ENCODE measurements at places on chromosomes 3 and 15.

DNA sequence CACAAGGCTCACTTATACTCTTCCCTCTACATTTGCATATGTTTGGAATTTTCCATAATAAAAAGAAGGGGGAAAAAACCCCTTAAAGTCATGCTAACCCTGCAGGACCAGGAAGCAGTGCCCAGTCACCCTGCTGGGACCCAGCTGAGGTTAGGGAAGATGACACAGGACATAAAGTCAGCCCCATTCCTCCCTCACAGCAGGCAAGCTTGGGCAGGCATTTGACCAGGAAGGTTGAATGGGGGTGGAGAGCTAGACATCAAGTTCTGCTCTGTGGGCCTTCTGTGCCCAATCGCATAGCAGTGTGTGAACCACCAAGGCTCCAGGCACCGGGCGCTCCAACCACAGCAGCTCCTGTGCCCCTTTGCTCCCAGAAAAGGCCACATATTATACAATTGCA lies 7.1 kb upstream of the HDAC11 start:
- H3K4me1 ChIP-seq: no peaks in the 10 kb centered on the region
- H3K4me3 ChIP-seq: no peak overlapping the region
- H3K27ac ChIP-seq: no peak overlapping the region
- no peak for DNase-seq
- peaks cover 12% of the 10 kb centered on the region for H3K27me3 ChIP-seq

DNA sequence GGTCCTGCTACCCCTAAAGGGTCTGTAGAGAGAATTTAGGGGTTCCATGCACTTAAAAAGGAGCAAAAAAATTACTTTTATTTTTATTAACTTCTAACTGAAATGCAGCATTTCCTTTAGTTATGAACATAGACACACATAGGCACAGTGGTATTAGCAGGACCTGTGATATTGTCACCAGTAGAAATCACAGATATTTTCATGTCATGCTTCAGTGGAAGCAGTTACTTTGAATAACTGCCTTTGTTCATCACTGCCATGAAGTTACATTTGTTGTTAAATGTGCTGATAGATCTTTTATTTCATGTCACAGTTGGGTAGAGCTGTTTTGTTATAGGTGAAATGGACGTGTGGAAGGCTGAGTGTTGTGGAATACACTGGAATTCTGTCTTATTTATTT lies 37.4 kb downstream of the TRAK1 start:
- peaks cover 14% of the 10 kb centered on the region for H3K4me1 ChIP-seq
- H3K4me3 ChIP-seq: no peak overlapping the region
- H3K36me3 ChIP-seq: peaks cover 18% of the 10 kb centered on the region
- H3K27me3 ChIP-seq: no peaks in the 10 kb centered on the region
- H3K27ac ChIP-seq: no peak overlapping the region

DNA sequence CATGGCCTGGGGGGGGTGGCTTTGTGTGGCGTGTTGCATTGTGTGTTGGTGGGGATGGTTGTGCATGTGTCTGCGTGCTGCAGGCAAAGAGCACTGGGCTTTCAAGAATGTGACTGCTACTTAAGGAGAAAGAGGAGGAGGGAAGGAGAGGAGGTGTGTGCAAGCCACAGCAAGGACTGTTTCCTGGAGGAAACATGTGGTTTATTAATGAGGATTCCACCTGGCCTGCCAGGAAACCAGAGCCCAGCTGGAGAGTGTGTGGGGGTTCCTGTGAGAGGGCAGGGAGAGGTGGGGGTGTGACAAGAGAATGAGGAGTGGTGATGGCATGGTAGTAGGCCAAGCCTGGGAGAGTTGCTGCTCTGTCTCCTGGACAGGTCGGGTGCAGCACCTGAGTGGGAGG lies 258.1 kb upstream of the ROPN1 start:
- no peak overlapping the region for H3K4me3 ChIP-seq
- no peaks in the 10 kb centered on the region for H3K36me3 ChIP-seq
- no peak for DNase-seq

GRCh38 chr15:85581495-85581894 lies 201.1 kb downstream of the AKAP13 start:
- peaks cover 53% of the 10 kb centered on the region for H3K4me1 ChIP-seq
- peak; percentile 40 for DNase-seq
- peak overlapping the region; percentile 99 for H3K27ac ChIP-seq
- peaks cover 40% of the 10 kb centered on the region for H3K36me3 ChIP-seq
- no peaks in the 10 kb centered on the region for H3K27me3 ChIP-seq
- peak overlapping the region; percentile 96 for H3K4me3 ChIP-seq

DNA sequence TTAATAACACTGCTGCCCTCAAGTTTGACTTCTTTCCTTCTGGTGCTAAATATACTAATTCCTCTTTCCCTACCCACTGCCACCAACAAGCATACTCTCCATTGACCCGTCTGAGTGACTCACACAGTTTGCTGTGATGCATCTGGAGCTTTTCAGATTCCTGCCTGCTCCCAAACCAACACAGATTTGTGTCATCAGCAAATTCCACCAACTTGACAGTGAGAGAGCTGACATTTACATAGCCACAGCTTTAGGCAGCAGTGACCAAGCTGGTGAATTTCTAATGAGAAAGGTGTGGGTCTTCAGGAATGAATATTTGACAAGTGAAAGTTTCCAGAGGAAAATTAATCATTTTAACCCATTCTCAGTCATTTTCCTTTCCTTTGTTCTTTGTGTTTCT lies 96.5 kb upstream of the PRICKLE2 start:
- no peaks in the 10 kb centered on the region for H3K36me3 ChIP-seq
- H3K27ac ChIP-seq: no peak overlapping the region
- H3K27me3 ChIP-seq: no peaks in the 10 kb centered on the region
- H3K4me1 ChIP-seq: no peaks in the 10 kb centered on the region

- H3K27ac ChIP-seq: no peak overlapping the region
- H3K4me1 ChIP-seq: no peaks in the 10 kb centered on the region
- no peak for DNase-seq
- H3K27me3 ChIP-seq: peaks cover 94% of the 10 kb centered on the region
These were observed 60.8 kb upstream of the HES1 start for GRCh38 chr3:194075088-194075615.

DNA sequence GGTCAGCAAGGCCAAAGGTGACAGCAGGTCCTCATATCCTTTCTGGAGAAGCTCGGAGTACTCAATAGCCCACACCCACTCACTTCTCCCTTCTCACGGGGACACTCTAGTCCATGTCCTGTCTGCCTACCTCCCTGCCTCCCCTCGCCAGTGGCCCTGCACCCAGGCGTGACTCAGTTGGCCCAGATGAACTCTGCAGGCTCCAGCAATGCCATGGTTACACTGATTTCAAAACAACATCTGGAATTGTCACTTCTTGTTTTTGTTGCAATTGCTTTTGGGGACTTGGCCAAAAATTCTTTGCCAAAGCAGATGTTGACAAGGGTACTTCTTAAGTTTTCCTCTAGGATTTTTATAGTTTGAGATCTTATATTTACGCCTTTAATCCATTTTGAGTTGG lies 13.0 kb downstream of the IL16 start:
- no peaks in the 10 kb centered on the region for H3K4me1 ChIP-seq
- peaks cover 48% of the 10 kb centered on the region for H3K27me3 ChIP-seq
- H3K36me3 ChIP-seq: peaks cover 5% of the 10 kb centered on the region
- no peak overlapping the region for H3K4me3 ChIP-seq
- no peak overlapping the region for H3K27ac ChIP-seq

DNA sequence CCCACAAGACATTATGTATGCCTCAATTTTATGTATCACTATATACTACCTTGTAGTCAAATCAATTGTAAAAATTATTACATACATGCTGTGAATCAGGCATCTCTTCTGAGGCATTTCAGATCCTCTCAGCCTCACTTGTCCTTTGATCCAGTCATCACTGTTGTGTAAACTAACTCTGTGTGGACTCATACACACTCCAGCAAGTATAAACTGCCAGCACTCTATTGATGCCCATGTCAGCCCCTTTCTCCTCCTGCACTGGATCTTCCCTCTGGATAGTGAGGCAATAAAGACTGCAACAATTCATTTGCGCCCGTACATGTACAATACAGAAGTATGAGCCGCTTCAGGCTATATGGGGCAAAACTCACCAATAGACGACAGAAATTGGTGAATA lies 364.7 kb upstream of the TGFBR2 start:
- no peaks in the 10 kb centered on the region for H3K4me1 ChIP-seq
- no peak for DNase-seq
- H3K4me3 ChIP-seq: no peak overlapping the region
- no peaks in the 10 kb centered on the region for H3K36me3 ChIP-seq
- peaks cover 18% of the 10 kb centered on the region for H3K27me3 ChIP-seq

- peaks cover 6% of the 10 kb centered on the region for H3K27me3 ChIP-seq
- H3K4me3 ChIP-seq: no peak overlapping the region
- H3K27ac ChIP-seq: no peak overlapping the region
- H3K4me1 ChIP-seq: no peaks in the 10 kb centered on the region
- DNase-seq: no peak
These were observed 193.4 kb upstream of the UBE2E1 start for GRCh38 chr3:23612296-23612891.

DNA sequence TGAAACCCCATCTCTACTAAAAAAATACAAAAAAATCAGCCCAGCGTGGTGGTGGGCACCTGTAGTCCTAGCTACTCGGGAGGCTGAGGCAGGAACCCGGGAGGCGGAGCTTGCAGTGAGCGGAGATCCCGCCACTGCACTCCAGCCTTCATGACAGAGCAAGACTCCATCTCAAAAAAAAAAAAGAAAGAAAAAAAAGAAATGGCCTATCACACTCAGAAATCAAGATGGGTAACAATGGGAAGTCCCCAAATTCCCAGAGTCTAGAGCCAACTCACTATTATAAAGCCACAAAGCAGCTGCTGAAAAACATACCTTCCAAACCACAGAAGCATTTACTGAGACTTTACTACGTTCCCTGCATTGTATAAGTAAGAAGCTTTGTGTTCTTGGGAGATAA lies 7.5 kb downstream of the HDGFL3 start:
- no peaks in the 10 kb centered on the region for H3K4me1 ChIP-seq
- no peak overlapping the region for H3K27ac ChIP-seq
- DNase-seq: no peak
- H3K4me3 ChIP-seq: no peak overlapping the region
- no peaks in the 10 kb centered on the region for H3K36me3 ChIP-seq
- H3K27me3 ChIP-seq: peaks cover 29% of the 10 kb centered on the region

DNA sequence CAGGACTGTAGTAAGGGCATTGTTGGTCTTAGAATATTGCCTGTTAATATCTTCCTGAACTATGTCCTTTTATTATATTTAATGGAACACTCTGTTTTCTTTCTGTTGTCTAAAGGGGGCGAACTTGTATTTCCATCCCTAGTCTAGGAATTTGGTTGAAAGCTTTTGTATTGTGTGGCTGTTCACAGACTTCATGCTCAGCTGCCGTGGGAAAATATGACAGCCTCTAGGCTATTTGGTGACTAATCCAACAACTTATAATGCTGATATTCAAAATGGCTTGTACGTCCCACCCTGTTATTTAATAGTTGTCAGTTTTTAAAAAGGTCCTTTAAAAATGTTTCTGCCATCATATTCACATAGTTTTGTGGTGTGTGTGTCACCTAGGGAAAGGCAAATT lies 202.6 kb downstream of the KLHL25 start:
- DNase-seq: no peak
- H3K4me1 ChIP-seq: peaks cover 20% of the 10 kb centered on the region
- no peak overlapping the region for H3K27ac ChIP-seq
- H3K27me3 ChIP-seq: no peaks in the 10 kb centered on the region

- H3K4me3 ChIP-seq: no peak overlapping the region
- H3K4me1 ChIP-seq: peaks cover 30% of the 10 kb centered on the region
- no peaks in the 10 kb centered on the region for H3K27me3 ChIP-seq
- peaks cover 2% of the 10 kb centered on the region for H3K36me3 ChIP-seq
- no peak for DNase-seq
- H3K27ac ChIP-seq: peak overlapping the region; percentile 74
These were observed 52.6 kb upstream of the AKAP13 start for GRCh38 chr15:85327820-85328219.

DNA sequence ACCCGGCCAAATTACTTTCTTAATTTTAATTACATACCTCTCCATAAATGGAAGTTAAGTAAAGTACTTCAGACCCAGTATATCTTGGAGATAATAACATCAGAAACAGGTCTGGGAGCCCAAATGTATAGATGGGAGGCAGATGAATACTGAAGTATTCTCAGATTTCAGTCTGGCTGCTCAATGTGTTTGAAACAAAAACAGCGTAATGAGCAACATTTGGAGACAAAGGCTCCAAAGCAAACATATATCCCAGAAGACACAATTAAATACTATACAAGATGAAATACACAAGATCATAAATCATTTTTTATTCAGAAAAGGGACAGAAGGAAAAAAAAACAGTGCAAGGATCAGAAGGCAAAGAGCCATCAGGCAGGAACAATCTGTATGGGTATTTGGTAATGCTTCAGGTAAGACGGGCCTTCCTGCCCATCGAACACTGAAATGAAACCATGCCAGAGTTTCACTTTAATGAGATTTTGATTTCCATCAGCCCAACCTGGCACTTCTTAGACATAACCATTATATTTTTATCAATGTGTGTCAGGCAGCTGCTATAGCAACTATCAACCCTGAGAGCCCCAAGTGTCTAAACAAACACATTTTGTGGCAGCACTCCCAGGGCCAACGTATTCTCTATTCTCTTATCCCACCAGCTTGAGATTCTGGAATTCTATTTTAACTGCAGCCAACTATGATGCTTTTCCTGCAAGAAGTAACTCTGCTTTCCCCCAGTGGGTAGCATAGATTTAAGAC lies 210.8 kb downstream of the STT3B start:
- no peak for DNase-seq
- H3K27ac ChIP-seq: no peak overlapping the region
- H3K4me3 ChIP-seq: no peak overlapping the region
- no peaks in the 10 kb centered on the region for H3K36me3 ChIP-seq
- H3K27me3 ChIP-seq: peaks cover 9% of the 10 kb centered on the region
- no peaks in the 10 kb centered on the region for H3K4me1 ChIP-seq

DNA sequence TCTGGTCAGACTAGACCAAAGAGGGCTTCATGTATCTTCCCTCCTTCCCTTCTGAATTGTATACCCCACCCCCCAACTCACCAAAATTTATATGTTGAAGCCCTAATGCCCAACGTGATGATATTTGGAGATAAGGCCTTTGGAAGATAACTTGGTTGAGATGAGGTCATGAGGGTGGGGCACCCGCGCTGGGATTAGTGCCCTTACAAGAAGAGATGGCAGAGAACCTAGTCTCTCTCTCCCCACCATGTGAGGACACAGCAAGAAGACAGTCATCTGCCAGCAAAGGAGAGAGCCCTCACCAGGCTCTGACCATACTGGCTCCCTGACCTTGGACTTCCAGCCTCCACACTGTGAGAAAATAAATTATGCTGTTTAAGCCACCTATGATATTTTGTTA lies 13.5 kb downstream of the PLCD1 start:
- H3K4me3 ChIP-seq: no peak overlapping the region
- H3K27ac ChIP-seq: no peak overlapping the region
- H3K4me1 ChIP-seq: peaks cover 11% of the 10 kb centered on the region
- H3K36me3 ChIP-seq: peaks cover 29% of the 10 kb centered on the region
- no peaks in the 10 kb centered on the region for H3K27me3 ChIP-seq
- no peak for DNase-seq

DNA sequence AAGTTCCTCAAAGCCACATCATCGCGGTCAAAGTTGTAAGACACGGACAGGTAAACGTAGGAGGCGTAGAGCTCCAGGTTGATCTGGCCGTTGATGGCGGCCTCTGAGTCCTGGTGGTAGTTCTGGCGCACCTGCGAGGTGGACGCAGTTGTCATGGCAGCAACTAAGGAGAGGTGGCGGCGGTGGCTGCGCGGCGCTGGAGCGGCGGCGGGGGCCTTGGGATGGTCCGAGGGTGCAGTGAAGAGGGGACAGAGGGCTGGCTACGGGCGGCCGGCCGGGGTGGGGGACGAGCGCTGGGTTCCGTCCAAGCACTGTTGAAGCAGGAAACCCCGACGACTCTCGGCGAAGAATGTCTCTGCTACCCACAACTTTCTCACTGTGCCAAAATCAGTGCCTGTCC lies 38.9 kb downstream of the RAB7A start:
- no peak overlapping the region for H3K4me3 ChIP-seq
- H3K36me3 ChIP-seq: peaks cover 44% of the 10 kb centered on the region
- H3K27ac ChIP-seq: peak overlapping the region; percentile 53
- DNase-seq: no peak
